ENCODE measurements at places on chromosomes 12 and 14. TPM values are rescaled to one million over a fixed set of nuclear protein-coding genes. Genes with fewer than 3 reads are reported as not detected.
A peak's percentile ranks its signal among the peaks of the same experiment; 100 is the strongest.

DEGS2 gene
- total RNA-seq: 0.34 TPM

NTF3 gene
- 5.0 TPM for total RNA-seq

KLRG1 gene
- 5.2 TPM for total RNA-seq

DGKA gene
- 57.5 TPM for total RNA-seq

ISCA2 gene
- total RNA-seq: 14.8 TPM

NELL2 gene
- total RNA-seq: 140 TPM

MAP3K9 gene
- 20.0 TPM for total RNA-seq

GRCh38 chr14:103684871-103685270, 30.4 kb downstream of the XRCC3 start:
- H3K27ac ChIP-seq: peak overlapping the region; percentile 62
- no peak for DNase-seq
- peaks cover 29% of the 10 kb centered on the region for H3K4me1 ChIP-seq
- no peak overlapping the region for H3K4me3 ChIP-seq
- peaks cover 9% of the 10 kb centered on the region for H3K27me3 ChIP-seq

DNA sequence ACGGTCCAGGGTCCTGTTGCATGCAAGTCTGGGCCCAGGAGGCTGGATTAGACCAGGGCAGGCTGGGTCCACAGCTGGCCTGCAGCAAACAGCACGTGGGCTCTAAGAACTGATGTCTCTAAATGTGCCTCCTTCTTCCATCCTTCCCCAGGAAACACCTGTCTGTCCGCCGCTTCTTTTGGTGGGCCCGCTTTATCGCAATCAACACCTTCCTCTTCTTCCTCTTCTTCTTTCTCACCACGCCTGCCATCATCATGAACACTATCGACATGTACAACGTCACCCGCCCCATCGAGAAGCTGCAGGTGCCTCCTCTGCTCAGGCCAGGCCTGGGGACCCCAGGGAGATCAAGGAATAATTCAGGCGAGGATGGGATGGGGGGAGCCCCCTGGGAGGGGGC, 28.3 kb downstream of the NGB start:
- H3K27me3 ChIP-seq: peaks cover 6% of the 10 kb centered on the region
- H3K36me3 ChIP-seq: peaks cover 4% of the 10 kb centered on the region
- no peak for DNase-seq
- H3K4me1 ChIP-seq: peaks cover 7% of the 10 kb centered on the region
- H3K27ac ChIP-seq: no peak overlapping the region

- no peak overlapping the region for H3K4me3 ChIP-seq
- no peaks in the 10 kb centered on the region for H3K36me3 ChIP-seq
- peaks cover 15% of the 10 kb centered on the region for H3K4me1 ChIP-seq
- DNase-seq: no peak
Measured at GRCh38 chr14:30355431-30355913, 203.5 kb upstream of the G2E3 start.

GRCh38 chr14:24224618-24225071, 7.5 kb downstream of the NEDD8 start:
- no peaks in the 10 kb centered on the region for H3K36me3 ChIP-seq
- no peak overlapping the region for H3K27ac ChIP-seq

DNA sequence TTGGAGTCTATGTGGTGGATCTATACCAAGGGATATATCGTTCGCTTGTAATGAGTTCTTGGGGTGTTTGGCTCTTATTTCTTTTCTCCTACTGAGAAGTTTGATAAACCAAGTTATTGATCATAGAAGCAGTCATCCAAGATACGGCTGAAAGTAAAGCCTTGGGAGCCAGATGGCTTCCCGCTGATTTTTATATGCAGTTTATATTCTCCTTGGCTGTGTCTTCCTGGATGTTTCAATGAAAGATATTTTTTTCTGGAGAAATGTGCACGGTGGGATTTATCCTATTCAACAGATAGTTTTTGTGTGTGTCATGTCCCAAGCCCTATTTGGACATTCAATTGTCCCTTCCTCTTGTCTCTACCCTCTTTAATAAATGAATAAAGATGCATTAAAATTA, 289.0 kb downstream of the ERC1 start:
- DNase-seq: no peak
- H3K36me3 ChIP-seq: no peaks in the 10 kb centered on the region
- H3K27me3 ChIP-seq: no peaks in the 10 kb centered on the region
- no peak overlapping the region for H3K4me3 ChIP-seq

- peaks cover 7% of the 10 kb centered on the region for H3K36me3 ChIP-seq
- peaks cover 7% of the 10 kb centered on the region for H3K4me1 ChIP-seq
- H3K27ac ChIP-seq: no peak overlapping the region
- H3K27me3 ChIP-seq: no peaks in the 10 kb centered on the region
Measured at GRCh38 chr14:71208702-71209357, 301.6 kb downstream of the PCNX1 start.

DNA sequence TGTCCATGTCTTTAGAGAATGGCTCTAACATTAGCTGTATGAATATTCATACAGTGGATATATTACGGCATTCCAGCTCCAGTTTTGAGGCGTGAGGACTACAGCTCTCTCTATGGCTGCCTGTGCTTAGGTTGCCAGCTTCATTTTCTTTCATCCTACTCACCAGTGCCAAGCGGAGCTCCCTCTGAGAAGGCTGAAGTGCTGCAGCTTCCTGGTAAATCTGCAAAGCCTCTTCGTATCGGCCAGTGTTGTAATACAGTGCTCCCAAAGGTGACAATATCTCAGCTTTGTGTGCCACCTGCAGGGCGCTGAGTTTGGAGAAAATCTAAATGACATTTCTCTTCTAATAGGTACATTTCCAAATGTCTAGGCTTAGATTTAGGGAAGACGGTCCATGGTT, 19.8 kb upstream of the OVCH1 start:
- H3K4me1 ChIP-seq: no peaks in the 10 kb centered on the region
- H3K36me3 ChIP-seq: no peaks in the 10 kb centered on the region
- H3K4me3 ChIP-seq: no peak overlapping the region
- H3K27ac ChIP-seq: no peak overlapping the region
- no peaks in the 10 kb centered on the region for H3K27me3 ChIP-seq
- no peak for DNase-seq

- no peaks in the 10 kb centered on the region for H3K27me3 ChIP-seq
- H3K4me1 ChIP-seq: no peaks in the 10 kb centered on the region
- H3K36me3 ChIP-seq: no peaks in the 10 kb centered on the region
- no peak overlapping the region for H3K4me3 ChIP-seq
- no peak overlapping the region for H3K27ac ChIP-seq
- no peak for DNase-seq
Measured at GRCh38 chr12:21546716-21547115, 20.6 kb downstream of the SPX start.

All from glutamatergic neuron (in vitro differentiated cells).